Central memory CD4-positive, alpha-beta T cell (primary cell): ENCODE measurements at places on chromosomes 13 and 19.

GRCh38 chr19:56139847-56140582 is 1.1 kb upstream of the ZNF444 start:
- DNase-seq = peak; percentile 12

GRCh38 chr19:23318143-23318542 is 67.9 kb upstream of the ZNF724 start:
- no peak for DNase-seq

- no peak for DNase-seq
Measured at GRCh38 chr13:73259061-73260017, 200.5 kb downstream of the KLF5 start.

GRCh38 chr19:28297586-28298157 is 915.3 kb downstream of the UQCRFS1 start:
- DNase-seq = no peak

- DNase-seq = no peak
Measured at GRCh38 chr13:33910255-33910654, 92.3 kb downstream of the RFC3 start.

- no peak for DNase-seq
Measured at GRCh38 chr13:59236309-59236919, 927.3 kb downstream of the DIAPH3 start.

GRCh38 chr13:97445522-97446187 is 11.7 kb downstream of the RAP2A start:
- no peak for DNase-seq

DNA sequence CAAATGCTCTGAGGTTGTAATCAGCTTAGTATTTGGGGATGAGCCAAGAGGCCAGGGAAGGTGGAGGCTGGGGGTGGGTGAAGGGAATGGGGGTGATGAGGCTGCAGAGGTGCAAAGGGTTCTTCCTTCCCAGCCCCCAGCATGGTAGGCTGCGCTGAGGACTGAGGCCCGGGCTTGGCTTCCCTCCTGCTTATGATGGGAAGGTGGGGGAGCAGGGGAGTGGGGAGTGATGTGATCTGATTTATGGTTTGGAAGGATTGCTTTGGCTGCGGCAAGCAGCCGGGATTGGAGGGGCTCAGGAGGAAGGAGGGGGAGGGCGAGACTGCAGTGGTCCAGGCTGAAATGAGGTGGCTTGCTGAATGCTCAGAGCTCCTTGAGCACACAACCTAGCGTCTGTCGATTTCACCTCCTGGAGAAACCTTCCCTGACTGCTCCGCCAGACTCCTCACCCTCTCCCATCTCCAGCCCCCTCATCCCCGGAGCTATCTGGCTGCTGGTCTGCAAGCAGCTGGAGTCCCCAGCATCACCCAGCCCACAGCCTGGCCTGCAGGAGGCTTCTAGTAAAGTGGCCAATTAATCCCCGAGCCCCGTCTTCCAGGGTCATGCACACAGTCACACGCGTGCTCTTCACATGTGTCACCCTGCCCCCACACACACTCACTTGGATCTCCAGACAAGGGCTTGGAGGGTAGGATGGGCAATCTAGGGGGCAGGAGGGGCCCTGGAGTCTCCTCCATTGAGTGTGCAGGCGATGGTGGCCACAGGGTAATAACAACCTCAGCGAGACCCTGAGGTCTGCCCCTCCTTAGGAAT is 757 bp upstream of the CLEC11A start:
- no peak for DNase-seq

- no peak for DNase-seq
Measured at GRCh38 chr19:5880604-5881078, 10.3 kb upstream of the FUT5 start.

DNA sequence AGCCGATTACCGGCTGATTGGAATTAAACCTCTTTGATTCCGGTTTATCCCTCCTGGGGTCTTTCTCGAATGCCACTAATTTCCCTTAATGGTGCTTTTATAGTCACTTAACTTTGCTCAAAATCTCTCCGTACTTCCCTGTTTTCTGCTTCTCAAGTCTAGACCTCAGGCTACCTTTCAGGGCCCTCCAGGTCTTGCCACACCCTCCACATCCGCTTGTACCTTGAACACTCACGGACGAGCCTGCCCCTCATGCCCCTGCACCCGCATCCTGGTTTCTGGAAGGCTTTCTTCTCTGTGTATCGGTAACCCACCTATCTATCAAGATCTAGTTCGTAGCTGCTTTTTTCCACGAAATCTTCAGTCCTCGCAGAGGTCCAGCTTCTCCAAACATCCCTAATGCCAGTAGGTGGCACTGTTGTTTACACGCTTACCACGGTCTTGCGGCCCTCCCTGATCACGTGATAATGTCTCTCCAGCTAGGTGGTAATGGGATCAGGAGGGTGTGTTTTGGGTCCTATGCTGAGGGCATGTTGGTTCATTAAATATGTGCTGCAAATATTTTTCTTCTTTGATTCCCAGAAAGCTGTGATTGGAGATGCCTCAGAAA is 13.8 kb downstream of the ATP12A start:
- DNase-seq = peak; percentile 19

DNA sequence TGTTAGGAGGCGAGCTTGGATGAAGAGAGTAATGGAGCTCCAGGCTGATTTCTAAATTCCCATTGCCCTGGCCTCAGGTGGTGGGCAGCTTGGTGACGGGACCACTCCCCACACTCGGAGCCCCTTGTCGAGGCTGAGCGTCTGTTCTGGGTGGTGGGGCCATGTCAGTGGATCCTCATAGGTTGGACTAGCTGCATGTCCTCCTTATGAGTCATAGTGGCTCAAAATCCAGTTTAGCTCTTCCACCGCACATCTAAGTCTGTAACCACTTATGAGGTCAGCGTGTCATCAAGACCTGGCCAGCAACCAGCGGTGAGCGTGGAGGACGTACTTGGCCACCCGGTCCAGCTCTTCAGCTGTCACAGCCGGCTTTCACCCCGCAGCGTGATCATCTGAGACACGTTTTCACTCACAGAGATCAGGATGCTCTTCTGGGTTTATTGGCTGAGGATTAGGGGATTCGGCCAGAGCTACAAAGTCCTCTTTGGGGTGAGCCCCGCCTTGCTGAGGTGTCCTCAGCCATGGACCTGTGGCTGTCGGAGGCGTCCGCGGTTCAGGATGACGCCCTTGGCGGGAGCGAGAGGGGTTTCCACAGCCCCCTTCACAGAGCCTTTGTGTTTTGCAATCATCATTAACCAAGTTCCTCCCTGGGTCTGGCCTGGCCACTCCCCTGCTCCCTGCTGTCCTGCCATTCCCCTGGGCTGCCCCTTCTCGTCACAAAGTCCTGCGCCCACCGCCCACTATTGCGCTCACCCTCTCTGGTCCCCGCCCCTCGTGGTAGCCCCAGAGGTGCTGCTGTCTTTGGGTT is 41.9 kb downstream of the ADPRHL1 start:
- no peak for DNase-seq

DNA sequence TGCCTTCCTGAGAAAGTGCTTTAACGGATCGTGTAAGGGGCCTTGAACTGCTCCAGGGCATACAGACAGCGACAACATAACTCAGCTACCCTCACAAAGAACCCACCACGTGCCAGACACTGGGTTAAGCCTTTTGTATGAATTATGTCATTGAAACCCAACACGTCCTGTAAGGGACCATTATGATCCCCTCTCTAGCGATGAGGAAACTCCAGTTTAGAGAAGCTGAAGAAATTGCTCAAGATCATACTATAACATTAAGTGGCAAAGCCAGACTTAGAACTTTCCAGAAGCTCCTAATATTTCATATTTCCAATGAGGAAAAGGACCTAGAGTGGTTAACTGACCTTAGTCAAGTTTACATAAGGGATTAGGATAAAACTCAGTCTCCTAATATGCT is 57.0 kb upstream of the RAP2A start:
- DNase-seq = no peak

- DNase-seq = no peak
Measured at GRCh38 chr19:2176337-2176994, 12.7 kb downstream of the DOT1L start.

- DNase-seq = no peak
Measured at GRCh38 chr19:35890113-35890650, 10.2 kb downstream of the NFKBID start.

GRCh38 chr13:51329606-51330005 is 9.9 kb upstream of the SERPINE3 start:
- no peak for DNase-seq

DNA sequence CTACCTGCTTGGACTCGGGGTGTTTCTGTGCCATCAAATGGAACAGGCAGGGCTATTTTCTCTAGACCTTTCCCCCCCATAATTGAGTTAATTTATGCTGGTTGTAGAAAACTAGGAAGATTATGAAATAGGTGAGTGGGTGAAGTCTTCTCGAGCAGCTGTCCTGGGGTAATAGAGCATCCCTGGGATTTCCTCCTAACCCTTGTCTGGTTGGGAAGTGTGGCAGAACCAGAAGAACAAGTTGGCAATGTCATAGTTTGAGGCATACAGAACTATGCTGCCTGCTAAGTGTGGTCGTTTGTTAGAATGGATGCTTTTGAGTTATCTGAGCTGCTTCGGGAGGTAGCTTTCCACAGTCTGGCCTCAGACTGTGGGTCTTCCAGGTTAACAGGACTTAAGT is 3.7 kb downstream of the GATAD2A start:
- DNase-seq = no peak

DNA sequence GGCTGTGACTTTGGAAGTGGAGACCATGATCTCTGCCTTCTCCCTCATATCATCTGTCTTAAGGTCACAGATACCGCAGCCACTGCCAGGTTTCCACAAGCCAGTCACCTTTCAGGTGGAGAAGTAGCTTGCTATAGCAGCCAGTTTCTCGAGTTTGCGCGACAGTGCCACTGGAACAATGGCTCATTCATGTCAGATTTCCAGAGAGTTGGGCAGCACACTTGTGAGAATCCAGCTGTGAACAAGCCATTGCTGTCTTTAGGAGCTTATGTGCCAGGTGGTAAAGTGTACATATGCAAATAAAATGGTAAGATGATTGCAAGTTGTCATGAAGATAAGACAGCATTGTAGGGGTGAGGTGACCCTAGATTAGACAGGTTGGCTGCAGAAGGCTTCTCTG is 22.3 kb downstream of the GARRE1 start:
- DNase-seq = no peak

GRCh38 chr13:104949840-104950740 is 1585.4 kb downstream of the EFNB2 start:
- no peak for DNase-seq

DNA sequence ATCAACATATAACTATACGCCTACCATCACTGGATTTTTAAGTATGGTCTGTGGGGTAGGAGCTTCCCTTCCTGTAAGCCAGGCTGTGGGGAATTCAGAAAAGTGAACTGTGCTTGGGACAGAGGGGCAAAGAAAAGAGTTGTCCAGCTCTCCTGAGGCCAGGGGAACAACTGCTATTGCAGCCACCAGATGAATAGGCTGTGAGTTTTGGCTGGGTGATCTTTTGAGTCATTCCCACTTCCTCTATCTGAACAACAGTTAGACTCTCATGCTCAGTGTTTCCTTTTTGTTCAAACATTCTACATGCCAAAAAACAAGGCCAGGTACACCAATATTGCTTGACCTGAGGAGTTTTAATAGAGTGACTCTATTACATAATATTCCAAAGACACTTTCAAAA is 426.2 kb upstream of the DACH1 start:
- DNase-seq = no peak

GRCh38 chr13:30354493-30355383 is 47.4 kb upstream of the KATNAL1 start:
- DNase-seq = no peak

DNA sequence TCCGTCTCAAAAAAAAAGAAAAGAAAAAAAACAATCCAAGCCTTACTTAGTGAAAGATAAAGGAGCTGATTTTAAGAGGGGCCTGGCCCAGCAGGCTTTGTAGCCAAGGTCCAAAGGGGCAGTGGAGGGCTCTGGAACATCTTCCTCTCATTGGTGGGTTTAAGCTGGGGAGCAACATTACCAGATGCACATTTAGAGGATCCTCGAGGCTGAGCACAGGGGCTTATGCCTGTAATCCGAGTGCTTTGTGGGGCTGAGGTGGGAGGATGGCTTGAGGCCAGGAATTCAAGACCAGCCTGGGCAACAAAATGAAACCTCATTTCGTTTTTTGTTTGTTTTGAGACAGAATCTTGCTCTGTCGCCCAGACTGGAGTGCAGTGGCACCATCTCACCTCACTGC is 8.0 kb upstream of the TMEM160 start:
- no peak for DNase-seq

GRCh38 chr19:541699-542098 is 2.2 kb upstream of the GZMM start:
- no peak for DNase-seq

DNA sequence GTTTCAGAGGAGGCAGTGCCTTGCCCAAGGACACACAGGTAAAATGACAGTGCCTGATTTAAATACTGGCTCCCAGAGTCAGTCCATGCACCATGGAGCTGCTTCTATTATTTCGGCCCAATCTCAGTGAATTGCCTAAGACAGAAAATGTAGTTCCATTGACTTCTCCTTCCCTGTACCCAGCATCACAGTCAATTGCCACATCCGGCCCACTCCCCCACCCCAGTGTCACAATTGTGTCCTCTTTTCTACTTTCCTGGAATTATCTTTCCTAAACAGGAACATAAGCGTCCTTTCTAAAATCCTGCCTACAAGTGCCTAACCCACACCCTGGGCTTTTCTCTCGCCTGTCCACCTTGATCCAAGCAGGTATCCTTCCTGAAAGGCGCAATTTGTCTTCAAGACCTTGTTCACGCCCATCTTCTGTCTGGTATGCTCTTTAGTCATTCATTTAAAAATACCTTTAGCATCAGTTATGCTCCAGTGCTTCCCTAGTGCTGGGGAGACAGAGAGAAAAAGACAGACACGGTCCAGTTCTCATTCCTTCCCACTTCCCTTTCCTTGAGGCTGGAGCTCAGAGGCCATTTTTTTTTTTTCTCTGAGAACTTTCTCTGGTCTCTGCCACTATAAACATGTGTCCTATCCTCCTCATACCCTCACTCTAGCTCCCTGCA is 411.4 kb downstream of the LIG4 start:
- DNase-seq = no peak

GRCh38 chr13:27933118-27933517 is 13.3 kb downstream of the PDX1 start:
- no peak for DNase-seq

- no peak for DNase-seq
Measured at GRCh38 chr13:112902669-112903068, 66.3 kb upstream of the MCF2L start.

DNA sequence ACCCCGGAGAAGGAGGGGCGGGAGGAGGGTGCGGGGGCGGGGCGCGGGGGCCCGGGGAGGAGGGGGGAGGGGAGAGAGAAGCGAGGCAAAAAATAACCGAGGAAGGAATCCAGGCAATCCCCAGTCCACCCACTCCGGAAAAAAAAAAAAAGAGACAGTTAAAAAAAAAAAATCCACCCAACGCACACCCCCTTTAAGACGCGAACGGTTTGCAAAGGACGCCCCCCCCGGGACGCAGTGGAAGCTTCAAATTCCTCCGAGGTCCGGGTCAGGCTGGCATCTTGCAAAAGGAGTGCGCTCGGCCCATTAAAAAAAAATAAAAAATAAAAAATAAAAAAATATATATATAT is at the start of gene CACNA1A:
TSS of gene CACNA1A (minus strand) at position 9 of the 350 bp plus-strand sequence. CDS start 255 bp downstream, outside the sequence.
- no peak for DNase-seq

GRCh38 chr13:100330662-100331061 is 241.8 kb downstream of the PCCA start:
- no peak for DNase-seq
